Fibroblast of upper back skin (primary cell): ENCODE measurements at places on chromosomes 1 and 21.

GRCh38 chr1:186901631-186902030 lies 72.9 kb downstream of the PLA2G4A start:
- peak; percentile 79 for DNase-seq

- DNase-seq = no peak
These were observed 165.9 kb downstream of the PTBP2 start for GRCh38 chr1:96887501-96887900.

DNA sequence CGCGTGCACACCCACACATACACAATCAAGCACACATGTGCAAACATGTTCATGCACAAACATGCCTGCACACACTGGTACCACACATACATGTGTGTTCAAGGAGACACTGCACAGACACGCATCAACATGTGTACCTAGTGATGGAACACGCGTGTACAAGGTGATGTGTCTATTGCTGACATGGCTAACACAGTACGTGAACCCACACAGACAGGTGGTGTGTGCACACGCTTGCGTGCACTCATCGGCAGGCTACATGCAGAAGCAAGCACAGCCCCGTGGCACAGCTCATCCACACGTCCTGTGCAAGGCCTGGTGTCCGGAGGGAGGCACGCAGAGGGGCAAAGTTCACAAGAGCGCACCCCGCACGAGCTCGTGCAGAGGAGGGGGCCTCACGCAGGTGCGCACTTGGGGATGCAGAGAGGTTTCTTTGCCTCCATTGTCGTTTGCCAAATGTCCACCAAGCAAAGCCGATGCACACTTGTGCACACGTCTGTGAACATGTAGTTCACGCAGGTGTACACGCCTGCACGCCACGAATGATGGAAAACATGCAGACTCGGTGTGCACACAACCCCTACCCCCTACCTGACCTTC lies 969 bp downstream of the ACAP3 start:
- DNase-seq = no peak

- DNase-seq = no peak
These were observed 5.4 kb downstream of the SOAT1 start for GRCh38 chr1:179298952-179299351.

DNA sequence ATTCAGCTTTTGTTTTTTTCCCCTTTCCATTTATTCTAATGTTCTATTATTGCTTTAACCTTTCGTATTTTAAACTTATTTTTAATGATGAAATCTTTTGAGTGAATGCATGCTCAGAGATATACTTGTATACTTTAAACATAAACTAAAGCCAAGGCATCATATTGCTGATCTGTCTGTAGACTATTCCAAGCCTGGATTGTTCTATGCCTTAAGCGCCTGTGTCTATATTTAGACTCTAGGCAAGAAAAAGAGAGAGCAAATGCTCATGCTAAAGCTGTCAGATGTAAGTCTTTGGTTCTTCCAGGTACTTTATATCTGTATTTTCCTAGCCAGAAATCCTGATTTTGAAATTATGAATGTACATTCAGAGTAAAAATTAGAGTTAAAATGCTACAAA lies 14.4 kb downstream of the SH3GLB1 start:
- DNase-seq = no peak

DNA sequence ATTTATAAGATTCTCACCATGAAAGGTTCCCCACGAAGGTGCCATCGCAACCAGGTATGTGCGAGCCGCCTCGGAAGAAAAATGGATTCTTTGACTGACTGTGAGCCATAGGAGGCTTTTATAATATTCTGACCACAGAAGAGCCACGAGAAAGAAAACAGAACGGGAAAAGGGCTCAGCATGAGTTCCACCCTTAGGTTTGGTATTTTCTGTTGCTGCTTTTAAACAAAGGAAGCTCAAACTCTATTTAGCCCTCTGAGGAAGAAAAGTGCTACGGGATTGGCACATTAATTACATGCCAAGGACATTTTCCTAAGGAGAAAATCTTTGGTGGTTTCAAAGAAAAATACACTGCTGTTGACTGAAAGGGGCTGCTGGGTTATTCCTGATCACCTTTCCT lies 39.3 kb downstream of the MIS18A start:
- DNase-seq = no peak

GRCh38 chr1:8378178-8378577 lies 60.3 kb downstream of the SLC45A1 start:
- DNase-seq = no peak

- DNase-seq = no peak
These were observed 114.4 kb downstream of the CLEC20A start for GRCh38 chr1:178382372-178382771.

- peak; percentile 86 for DNase-seq
These were observed 58.4 kb downstream of the FHAD1 start for GRCh38 chr1:15305468-15305770.

GRCh38 chr1:173176246-173176645 lies 30.9 kb downstream of the TNFSF4 start:
- DNase-seq = peak; percentile 24

- DNase-seq = no peak
These were observed 2.6 kb upstream of the GNG5 start for GRCh38 chr1:84509029-84509428.

DNA sequence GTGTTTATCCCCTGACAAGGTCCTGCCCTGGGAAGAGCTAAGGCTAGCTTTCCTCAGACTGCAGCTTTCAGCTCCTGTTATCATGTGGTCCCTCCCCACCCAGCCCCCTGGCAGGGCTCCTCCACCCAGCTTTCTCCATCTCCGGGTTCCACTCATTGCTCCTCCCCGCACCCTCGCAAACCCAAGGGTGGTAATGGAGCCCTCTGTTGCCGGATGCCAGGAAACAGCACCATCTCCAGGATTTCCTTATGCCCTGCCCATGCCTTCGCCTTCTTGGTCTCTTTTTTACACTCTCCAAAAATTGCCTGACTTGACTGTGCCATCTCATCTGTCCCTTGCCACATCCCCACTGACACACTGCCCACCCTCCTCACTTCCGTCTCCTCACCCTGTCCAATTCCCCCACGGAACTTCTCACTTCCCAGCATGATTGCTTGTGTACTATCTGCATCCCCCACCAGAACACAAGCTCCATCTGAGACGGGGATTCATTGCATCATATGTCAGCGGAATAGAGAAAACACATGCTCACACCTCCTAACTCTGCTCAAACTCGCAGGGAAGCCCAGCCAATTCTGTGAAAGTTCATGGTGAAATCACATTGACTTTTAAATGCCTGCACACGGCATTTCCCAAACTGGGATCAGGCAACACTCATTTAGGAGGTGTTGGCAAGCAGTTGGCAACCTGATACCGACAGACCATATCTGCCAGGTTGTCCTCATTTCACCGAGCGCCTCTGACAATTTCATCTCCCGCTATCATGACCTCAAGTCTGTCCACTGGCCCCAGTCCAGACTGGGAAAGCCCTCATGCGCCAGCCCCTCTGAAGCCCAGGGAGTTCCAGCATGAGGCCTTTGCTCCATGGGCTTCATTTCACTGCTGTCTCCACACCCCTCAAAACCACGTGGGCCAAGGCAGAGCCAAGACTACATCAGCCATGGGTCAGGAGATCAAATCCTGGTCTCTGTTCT lies 201.1 kb downstream of the MATN1 start:
- DNase-seq = peak; percentile 79

GRCh38 chr1:172967936-172968335 lies 82.8 kb downstream of the TNFSF18 start:
- DNase-seq = peak; percentile 46

DNA sequence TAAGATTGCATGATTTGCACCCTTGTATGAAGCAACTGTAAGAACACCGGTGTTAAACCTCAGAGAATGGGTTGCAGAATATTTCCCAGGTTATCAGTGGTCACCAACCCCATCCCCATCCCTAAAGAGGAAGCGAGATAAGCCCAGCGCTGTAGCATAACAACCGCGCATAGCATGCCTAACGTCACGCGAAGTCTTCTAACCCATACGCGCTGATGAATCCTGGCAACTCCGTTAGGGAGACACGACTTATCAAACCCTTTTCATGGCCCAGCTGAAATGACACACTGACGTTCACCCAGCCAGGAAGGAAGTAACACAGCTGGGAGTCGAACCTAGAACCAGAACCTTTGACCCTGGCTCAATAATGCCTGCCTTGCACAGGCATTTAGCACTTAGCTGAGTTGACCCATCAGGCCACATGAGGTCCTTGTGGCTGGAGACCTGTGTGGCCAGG lies 24.2 kb downstream of the TMEM51 start:
- DNase-seq = no peak

- DNase-seq = peak; percentile 13
These were observed 1.6 kb downstream of the RAB4A start for GRCh38 chr1:229272164-229273158.

GRCh38 chr1:27341525-27342252 lies at the start of gene SYTL1:
TSS of gene SYTL1 (plus strand) at chr1:27342022. CDS start at chr1:27345335, 3,313 bp downstream.
- DNase-seq = peak; percentile 75

DNA sequence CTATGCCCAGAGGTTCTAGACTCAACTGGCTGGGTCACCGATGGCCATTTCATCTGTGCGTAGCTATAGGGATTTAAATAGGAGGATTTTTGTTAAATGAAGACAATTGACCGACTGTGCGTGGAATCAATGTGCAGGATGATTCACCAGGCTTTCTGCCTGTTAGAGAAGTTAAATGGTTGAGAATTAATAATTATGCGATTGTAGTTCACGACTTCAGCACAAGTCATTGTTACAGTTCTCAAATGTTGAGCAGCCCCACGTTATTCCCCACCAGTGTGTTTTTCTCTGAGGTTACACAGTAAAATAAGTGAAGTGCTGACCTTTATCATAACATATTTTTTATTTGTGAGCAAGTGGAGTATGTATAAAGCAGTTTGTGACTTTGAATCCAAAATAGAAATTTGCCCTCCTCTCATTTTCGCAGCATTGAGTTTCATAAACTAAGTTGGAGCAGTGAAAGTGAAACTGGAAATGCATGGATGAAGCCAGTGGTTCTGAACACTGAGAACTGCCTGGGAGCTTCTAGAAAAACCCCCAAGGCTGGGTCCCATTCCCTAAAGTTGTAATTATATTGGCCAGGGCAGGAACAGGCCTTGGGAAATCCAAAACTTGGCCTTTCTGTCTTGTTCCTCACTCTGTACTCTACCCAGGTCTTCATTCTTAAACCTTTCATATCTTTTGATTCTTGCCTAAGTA lies 102.6 kb downstream of the GALNT2 start:
- DNase-seq = no peak

- no peak for DNase-seq
These were observed 106.8 kb downstream of the LMO4 start for GRCh38 chr1:87435484-87435883.

- no peak for DNase-seq
These were observed 42.3 kb downstream of the NEK7 start for GRCh38 chr1:198199105-198199504.

DNA sequence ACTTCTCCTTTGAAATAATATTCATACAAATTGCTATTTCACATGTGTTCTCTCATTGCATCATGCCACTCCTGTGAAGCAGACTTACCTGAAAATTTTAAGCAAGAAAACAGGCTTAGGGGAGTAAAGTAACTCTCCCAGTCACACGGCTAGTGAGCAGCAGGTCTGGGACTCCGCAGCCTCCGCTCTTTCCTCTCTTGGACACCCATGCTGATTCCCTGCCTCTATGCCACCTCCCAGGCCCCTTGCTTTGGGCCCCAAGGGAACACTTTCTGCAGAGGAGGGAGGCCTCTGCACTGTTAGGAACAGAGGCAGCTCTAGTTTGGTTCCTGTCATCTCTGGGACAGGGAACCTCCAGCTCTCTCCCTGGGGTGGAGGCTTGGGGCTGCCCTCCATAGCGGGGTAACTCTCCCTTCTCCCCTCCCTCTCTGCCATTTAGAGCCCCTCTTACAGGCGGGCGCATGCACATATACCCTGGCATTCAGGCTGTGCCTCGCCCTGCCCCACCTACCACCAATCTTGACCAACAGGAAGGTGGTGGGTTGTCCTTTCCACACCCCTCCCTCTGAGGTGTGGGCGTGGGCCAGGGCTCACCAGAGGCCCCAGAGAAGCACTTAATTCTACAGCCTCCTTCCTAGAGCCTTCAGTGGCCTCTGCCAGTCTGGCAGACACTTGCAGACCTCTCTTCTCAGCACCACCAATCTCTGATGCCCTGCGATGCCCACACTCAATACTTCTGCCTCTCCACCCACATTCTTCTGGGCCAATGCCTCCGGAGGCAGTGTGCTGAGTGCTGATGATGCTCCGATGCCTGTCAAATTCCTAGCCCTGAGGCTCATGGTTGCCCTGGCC lies at the start of gene RXFP4:
RXFP4 (plus strand) TSS at position 646 of the 852 bp plus-strand sequence; CDS start at position 718, 72 bp downstream.
- peak; percentile 29 for DNase-seq

GRCh38 chr1:168726281-168726680 lies 2.7 kb downstream of the DPT start:
- DNase-seq = peak; percentile 11

GRCh38 chr1:167538657-167539056 lies 14.9 kb downstream of the CREG1 start:
- no peak for DNase-seq

GRCh38 chr1:201397675-201398074 lies 1.4 kb downstream of the LAD1 start:
- DNase-seq = no peak

- DNase-seq = peak; percentile 23
These were observed 76.5 kb upstream of the BTG3 start for GRCh38 chr21:17688912-17689874.

GRCh38 chr1:44040418-44040817 lies 9.2 kb upstream of the SLC6A9 start:
- DNase-seq = no peak

DNA sequence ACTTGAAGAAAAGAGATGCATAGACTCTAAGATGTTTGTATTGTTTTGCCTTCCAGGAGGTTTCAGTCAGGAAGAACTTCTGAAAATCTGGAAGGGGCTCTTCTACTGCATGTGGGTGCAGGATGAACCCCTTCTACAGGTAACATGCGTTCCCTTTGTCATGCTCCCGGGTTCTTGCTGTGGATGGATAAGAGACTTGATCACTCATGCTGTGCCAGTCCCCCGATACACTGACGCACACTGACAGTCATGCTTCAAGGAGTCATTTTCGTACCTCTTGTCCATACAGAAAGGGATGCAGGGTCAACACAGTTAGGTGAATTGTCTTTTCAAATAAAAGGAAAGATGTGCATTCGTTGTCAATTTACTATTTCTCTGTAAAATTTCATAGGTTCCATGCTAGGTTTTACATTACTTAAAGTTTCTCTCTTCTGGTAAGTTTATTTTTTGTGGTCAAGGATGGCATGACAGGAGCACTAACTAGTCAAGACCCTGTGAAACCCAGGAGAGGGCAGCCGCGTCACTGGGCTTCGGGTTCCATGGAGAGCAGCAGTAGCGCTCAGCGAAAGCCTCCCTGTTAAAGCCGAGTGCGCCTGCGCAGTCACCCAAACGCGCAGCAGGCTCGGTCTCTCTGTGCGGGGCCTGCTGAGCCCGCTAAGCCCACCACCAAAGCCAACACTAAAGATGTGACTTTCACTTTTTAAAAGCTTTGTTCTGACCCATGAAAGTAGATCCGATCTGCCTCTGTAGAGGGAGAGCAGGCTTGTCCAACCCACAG lies 10.7 kb downstream of the RRP1B start:
- DNase-seq = no peak
